ENCODE measurements at places on chromosomes 12 and 14. TPM values are rescaled to one million over a fixed set of nuclear protein-coding genes. Genes with fewer than 3 reads are reported as not detected.

The NTN4 gene
- not detected for total RNA-seq

The COA8 gene
- total RNA-seq = 48.9 TPM

The ACSS3 gene
- total RNA-seq = not detected

The TAS2R10 gene
- total RNA-seq = not detected

The IGF1 gene
- total RNA-seq = not detected

The TSHR gene
- not detected for total RNA-seq

The TMEM119 gene
- total RNA-seq = 0.24 TPM

The DEGS2 gene
- total RNA-seq = 1.3 TPM

The PGF gene
- total RNA-seq = 0.10 TPM

The BRMS1L gene
- total RNA-seq = 6.1 TPM

The LTA4H gene
- 106 TPM for total RNA-seq

The KCNMB4 gene
- 1.5 TPM for total RNA-seq

The SCNN1A gene
- total RNA-seq = 0.17 TPM

The USP44 gene
- 2.8 TPM for total RNA-seq

The CACNA2D4 gene
- 11.7 TPM for total RNA-seq

The PLBD1 gene
- total RNA-seq = not detected

The DBX2 gene
- total RNA-seq = not detected

The RNASE4 gene
- total RNA-seq = 0.69 TPM

The NFATC4 gene
- not detected for total RNA-seq

The LRIG3 gene
- 0.19 TPM for total RNA-seq

Data from activated CD4-positive, alpha-beta memory T cell treated with anti-CD3 and anti-CD28 coated beads for 36 hours (primary cell).